ENCODE measurements at places on chromosomes 16 and 17.

DNA sequence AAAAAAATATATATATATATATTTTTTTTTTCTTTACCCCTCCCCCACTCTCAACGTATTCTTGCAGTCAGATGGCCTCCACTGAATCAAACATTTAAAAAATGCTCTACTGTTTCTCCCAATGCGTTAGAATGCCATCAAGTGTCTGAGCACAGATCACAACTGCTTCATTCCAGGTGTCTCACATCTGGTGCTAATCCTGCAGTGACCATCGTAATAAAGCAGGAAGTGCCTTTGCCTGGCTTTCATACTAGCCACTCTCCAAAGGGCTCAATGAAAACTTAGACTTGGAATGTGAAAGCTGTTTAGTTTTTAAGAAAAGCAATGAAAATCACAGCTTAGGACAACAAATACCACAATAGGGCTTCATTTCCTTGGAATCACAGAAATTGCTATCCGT is 37.2 kb downstream of the SKAP1 start:
- no peak for DNase-seq

- DNase-seq, result no peak
These were observed 8.1 kb upstream of the KREMEN2 start for GRCh38 chr16:2955779-2956578.

GRCh38 chr16:48507886-48508285 is 102.1 kb downstream of the N4BP1 start:
- no peak for DNase-seq

GRCh38 chr16:57128771-57129389 is 36.5 kb downstream of the CPNE2 start:
- DNase-seq, result no peak

All from GM12892 (cell line).